Stimulated activated CD8-positive, alpha-beta memory T cell treated with anti-CD3 and anti-CD28 coated beads, Interleukin-7, amount 100 ng/mL, for 1 hour (primary cell): ENCODE measurements at places on chromosomes 3 and 15.

- no peak for DNase-seq
Observed at GRCh38 chr3:104514776-104515175, 851.9 kb upstream of the ALCAM start.

- no peak for DNase-seq
Observed at GRCh38 chr15:78988361-78988911, 43.6 kb upstream of the CTSH start.

GRCh38 chr3:111338059-111338698 is 203.8 kb upstream of the CD96 start:
- peak; percentile 5 for DNase-seq

DNA sequence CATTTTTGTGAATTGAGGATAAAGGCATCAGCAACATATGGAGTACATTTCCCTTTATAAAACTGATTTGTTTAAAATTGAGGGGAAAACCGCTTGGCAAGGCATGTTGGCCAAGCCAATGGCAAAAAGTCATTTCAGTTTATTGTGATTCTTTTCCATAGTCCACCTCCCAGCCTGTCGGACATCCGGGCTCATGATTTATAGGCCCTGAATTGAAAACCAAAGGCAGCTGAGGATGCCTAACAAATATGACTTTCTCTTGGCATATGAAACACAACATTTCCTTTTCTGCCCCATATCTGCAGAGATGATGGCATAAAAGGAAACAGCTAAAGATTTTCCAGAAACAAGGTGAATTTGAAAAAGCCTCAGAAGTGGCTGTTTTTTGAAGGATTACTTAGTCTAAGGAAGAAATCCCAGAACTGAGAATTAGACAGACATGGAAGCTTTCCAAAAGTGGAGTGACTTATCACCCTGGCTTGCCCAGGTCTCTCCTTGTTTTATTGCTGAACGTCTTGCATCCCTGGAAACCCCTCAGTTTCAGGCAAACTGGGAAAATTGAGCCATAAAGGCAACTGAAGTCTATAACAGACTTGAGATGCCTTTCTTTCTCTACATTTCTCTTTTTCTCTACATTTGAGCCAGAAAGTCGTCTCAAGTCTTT is 74.0 kb downstream of the COL8A1 start:
- DNase-seq = no peak

DNA sequence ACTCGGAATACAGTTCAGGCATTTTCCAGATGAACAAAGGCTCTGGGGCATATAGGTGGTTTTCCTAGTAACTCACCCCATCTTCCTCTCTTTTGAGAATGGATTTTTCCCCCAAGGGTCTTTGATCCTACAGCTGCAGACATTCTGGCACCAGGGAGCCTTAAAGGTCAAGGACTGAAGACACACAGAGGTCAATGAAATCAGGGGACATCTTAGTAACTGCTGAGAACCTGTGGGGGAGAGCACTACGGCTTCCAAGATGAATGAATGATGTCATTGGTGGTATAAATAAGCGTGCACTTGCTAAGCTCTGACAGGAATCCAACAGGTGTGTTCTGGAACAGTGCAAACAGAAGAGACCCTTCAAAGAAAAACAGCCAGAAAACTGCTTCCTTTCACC is 36.3 kb downstream of the TMEM212 start:
- no peak for DNase-seq

DNA sequence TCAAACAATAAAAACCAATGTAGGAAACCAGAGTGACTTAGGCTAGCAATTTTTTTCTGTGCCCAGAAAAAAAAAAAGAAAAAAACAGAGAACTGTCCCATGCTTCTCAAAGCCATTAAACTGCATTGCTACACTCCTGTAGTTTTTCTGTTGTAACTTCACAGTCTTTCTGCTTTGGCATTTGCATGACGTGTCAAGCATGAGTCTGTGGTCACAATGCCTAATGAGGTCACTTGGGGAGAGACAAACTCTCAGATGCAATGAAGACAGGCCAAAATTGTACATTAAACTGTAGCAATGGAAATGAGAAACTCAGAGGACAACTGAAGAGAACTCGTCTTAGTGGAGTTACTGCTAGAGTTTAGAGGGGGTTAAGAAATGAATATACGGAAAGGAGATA is 30.8 kb downstream of the CCDC80 start:
- DNase-seq = no peak

DNA sequence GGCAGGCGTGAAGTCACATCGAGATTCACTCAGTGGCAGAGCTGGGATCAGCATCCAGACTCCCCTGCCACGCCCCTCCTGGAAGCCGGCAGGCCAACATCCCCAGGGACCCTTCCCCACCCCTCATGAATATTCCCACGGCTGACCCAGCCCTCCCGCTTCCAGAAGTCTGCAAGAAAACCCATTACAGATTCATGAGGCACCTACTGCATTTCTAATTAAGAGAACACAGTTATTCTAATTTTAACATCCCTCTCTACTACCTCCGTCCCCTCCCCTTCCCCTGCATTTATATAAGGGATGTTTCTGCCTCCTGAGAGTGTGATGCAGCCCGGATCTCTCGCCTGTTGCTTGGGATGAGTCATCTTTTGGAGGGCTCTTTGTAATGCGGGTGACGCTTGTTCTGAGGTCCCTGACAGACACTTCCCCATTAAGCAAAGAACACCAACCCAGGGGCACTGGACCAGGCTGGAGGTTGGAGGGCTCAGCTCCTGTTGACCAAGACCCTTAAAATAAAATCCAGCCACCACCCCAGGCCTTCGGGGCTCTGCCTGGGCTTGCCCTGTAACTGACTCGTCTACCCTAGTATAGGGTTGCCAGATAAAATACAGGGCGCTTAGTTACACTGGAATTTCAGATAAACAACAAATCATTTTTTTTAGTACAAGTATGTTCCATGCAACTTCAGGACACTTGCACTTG is 118.7 kb downstream of the NUP210 start:
- no peak for DNase-seq

GRCh38 chr3:42780398-42780797 is 7.3 kb upstream of the CCDC13 start:
- no peak for DNase-seq
